ENCODE measurements at places on chromosomes 2 and 18.

DNA sequence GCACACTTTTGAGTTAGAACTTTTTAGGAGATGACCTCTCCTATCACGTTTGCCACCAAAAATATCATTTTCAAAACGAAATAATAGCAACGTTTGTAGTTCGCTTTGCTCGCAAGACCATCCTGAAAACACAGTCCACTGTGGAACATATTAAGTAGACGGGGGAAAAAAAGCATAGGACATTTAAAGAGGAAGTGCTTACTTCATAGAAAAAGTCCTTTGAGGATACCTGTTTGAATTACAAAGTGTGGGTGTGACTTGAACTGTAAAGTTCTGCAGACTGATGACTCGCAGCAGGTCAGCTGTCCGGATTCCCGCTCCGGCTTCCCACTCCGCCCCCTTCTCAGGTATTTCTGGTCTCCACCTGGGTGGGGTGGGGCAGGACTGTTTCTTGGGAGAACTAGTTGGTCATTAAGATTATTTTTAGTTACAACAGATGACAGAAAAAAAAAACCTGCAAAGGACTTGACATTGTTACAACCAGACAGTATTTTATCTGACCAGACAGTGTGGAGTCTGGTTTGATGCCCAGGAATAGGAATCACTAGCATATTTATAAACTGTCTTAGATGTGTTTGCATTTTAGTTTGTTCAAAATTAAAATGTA is 13.3 kb downstream of the CNOT11 start:
- no peak for DNase-seq

- no peak for DNase-seq
These were observed 21.8 kb upstream of the DCDC2C start for GRCh38 chr2:3681625-3682024.

DNA sequence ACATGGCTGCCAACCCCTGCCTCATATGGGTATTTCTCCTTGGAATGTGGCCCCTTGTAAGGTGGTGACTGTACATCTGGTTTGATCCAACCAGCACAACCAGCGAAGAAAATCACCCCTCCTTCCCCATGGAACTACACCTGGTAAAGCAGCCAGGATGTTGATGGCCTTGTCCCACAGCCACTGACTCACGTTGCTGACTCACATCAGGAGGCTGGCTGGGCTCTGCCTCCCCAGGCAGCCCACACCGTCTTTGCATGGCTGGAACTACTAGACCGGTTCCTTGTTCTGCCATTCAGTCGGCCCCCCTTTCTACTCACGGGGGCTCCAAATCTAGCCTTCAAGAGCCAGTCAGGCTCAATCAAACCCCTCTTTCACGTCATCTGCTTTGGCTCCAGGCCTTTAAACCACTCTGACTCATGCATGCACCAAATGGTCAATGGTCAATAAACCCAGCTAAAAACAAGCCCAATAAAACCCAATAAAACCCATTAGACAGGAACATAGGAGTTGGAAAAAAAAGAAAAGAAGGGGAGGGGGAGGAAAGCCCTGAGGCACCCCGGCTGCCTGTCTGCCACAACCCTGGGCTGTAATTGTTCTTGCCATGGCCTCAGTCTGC is 114.8 kb downstream of the PLB1 start:
- peak; percentile 66 for DNase-seq

DNA sequence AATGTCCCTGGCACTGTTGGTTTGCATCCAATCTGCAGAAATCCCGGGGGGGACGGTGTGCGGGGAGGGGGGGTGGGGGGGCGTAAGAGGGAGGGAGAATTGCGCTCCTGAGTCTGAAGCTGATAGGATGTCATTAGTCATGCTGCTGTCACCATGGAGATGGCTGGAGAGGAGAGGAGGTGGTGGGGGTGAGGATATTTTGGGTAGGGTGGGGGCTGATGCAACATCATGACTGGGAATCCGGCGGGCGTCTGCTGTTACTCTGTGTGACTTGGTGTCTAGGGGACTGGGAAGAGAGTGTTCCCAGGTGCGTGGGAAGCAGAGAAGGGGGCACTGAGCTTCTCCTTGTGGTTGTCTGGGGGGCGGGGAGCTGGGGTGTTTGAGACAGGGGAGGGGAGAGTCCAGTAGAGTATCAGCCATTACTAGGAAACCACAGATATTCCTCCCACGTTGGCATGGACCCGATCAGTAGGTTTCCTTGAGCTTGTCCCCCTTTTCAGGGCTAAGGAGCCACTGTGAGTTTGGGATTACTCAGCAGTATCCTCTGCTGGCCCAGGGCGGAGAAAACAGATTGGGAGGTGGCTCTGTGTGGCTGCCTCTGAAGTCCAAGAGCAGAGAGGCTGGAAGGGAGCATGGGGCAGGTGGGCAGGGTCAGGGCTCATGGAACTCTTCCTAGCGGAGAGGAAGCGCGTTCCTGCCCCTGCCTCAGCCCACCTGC is 18.9 kb downstream of the TET3 start:
- no peak for DNase-seq

DNA sequence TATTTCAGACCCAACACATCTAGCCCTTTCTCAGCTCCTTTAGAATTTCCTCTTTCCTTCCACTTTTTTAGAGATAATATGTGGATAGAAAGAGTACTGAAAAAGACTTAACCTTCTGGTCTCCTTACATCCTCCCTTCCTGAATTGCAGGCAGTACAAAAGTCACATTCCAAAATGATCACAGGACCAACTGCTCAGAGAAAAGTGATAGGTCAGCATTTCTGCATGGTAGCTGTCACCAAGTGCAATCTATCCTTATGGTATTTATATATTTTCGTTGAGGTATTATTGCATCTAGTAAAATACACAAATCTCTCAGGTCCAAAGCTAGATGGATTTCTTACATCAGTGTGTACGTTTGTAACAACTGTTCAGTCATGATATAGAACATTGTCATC is 427.5 kb downstream of the LPIN1 start:
- no peak for DNase-seq

GRCh38 chr2:101948625-101949155 is 43.1 kb upstream of the IL1R2 start:
- DNase-seq, result no peak

- DNase-seq, result no peak
These were observed 28.6 kb downstream of the MARCO start for GRCh38 chr2:118970396-118971135.

DNA sequence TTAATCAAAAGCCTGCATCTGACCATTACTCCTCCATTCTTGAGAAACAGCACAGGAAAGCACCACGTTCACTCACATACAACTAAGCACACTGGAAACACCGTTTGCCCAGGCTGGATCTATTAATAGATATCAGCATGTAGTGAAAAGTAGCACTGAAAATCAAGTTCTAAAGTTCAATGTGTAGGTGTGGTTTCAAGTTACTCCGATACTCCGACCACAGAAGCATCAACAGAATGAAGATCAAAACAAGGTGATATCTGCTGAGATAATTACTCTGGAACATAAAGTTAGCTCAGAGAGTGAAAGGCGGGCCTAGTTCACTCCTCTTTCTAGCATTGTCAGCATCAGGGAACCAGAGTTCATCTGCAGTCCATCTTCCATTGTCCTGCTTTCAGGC is 1367.4 kb upstream of the ACVR2A start:
- no peak for DNase-seq

GRCh38 chr2:127142663-127143630 is 36.0 kb upstream of the BIN1 start:
- DNase-seq, result no peak

- no peak for DNase-seq
These were observed 178.7 kb downstream of the PDE11A start for GRCh38 chr2:177893880-177894279.

DNA sequence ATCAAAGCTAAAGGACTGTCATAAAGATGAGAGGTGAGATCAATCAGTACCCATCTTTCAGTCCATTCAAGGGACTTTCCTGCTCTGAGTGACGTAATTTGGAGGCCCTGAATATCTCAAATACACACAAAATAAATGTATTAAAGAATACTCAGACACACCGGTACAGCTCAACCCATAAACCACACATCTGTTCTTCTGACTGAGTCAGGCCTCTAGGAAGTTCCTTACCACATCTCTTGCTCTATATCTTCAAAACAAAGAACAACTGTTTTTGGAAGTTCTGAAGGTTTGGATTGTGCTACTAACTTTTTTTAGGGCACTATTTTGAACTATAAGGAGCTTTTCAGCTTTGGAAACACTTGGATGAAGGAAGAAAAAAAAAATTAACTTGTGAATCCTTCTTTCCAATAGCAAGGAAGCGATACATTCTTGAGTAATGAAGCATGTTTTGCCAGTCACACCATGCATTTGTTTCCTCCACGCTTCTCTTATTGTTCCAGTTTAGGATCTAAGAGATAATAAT is 866.5 kb upstream of the VRK2 start:
- no peak for DNase-seq

GRCh38 chr2:150705767-150706166 is 218.3 kb upstream of the RND3 start:
- no peak for DNase-seq

DNA sequence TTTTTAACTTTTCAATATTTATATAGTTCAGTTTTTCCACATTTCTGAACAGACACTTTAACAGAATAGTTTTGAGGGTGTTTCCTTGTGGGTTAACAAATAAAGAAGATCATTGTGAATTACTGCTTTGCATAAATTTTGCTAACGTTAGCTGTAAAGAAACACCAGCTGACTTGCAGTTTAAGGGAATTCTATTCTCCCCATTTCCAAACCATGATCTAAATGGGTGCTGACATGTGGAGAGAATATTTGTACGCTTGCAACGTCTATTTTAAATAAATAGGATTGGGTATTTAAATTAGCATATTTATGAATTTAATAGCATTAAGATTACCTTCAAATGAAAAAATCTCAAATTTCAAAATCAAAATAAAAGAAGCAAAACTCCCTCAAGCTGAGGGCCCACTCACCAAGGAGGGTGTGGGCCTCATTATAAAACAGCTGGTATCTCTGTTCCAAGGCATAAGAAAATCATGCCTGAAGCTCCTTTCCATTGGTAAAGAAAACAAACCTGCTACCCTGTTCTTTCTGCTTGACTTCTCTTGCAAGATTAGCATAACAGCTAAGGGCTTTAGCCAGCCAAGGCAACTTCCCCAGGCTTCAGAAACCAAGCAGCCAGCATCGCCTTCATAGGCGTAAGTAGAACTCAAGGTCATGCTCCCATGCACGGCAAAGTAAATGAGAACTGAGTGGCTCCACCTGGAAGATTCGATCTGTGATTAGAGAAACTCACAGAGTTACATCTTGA is 3.2 kb downstream of the MRO start:
- no peak for DNase-seq

GRCh38 chr2:189685540-189686229 is 11.2 kb downstream of the ANKAR start:
- no peak for DNase-seq

DNA sequence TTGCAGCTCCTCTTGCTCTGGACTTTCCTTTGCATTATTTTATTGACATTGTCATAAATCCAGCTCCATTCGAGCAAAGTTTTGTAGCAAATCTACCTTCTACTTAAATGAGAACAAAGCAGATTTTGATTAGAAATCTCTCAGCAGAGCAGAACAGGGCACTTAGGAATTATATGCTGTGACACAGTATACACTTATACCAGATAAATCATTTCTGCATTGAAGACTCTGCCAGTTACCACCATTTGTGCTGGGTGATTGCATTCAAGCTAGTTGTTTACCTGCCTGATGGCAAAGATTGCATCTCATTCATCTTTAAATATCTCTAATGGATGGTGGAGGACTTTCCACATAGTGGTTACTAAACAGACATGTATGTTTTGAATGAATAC is 441.7 kb upstream of the HNMT start:
- DNase-seq, result no peak

- no peak for DNase-seq
These were observed 61.1 kb upstream of the RAPH1 start for GRCh38 chr2:203596183-203596582.

GRCh38 chr2:28009732-28010131 is 119.2 kb downstream of the BABAM2 start:
- DNase-seq, result no peak

- no peak for DNase-seq
These were observed 14.4 kb upstream of the WDR75 start for GRCh38 chr2:189426886-189427285.

DNA sequence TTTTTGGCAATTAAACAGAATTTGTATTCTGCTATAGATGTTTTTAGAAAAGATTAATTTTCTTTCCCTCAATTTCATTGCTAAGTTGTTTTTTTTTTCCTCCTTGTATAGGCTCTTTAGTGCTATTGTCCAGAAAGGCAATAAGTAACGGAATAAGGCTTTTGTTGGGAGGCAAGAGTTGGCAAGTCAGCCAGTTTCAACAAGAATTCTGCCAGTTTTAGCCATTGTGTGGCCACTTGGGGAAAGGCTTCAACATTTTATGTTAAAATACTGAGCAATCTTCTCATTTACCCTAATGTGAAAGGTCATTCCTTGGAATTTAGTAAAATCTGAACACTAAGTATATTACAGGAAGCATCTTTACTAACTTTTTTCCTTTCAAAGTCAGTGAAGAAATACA is 9.6 kb downstream of the CALCRL start:
- DNase-seq, result no peak

GRCh38 chr18:23822590-23823385 is 133.5 kb downstream of the LAMA3 start:
- no peak for DNase-seq

GRCh38 chr2:85812094-85812735 is 58.4 kb downstream of the ATOH8 start:
- no peak for DNase-seq

DNA sequence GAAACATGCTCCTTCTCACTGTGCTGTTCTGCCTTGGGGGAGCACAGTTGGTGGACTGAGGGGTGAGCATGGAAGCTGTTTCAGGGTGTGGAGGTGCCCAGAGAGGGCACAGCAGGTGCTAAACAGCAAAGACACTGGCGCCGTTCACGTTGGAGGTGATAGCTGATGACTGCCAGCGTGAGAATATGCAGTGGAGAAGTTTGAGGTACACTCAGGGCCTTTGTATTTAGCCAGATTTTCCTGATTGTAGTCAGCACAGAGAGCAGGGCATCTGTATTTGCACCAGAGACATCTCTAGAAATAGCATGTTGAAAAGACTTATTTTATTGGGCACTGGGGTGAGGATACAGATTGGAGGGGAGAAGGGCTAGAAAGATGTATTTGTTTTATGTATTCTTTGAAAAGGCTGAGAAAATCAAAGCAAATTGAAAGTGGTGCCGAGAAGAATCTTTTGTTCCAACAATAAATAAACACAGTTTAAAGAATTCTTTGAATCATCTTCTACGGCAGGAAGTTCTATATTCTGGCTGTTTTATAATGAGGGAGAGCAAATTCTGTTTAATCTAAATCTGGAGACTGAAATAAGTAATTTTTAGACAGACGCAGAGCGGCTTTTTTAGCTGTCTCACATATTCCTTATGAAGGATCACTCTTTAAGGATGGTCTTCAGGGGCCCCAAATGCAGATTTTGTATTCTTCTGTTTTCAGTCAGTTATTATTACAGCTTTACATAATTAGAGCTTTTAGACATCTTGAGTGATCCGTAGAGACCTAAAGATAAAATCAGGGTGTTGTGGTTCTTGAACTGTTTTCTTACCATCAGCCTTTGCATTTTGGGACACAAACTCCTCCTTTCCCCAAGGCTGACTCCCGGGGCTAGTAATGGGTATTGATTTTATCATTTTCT is 7.1 kb downstream of the ZNF532 start:
- DNase-seq, result no peak

GRCh38 chr2:108920-109809 is 62.9 kb upstream of the FAM110C start:
- no peak for DNase-seq

GRCh38 chr2:156918410-156918809 is 339.1 kb upstream of the GALNT5 start:
- DNase-seq, result no peak

- no peak for DNase-seq
These were observed 75.7 kb downstream of the BCL2L11 start for GRCh38 chr2:111196435-111196834.

GRCh38 chr2:110948027-110948674 is 172.6 kb upstream of the BCL2L11 start:
- DNase-seq, result no peak
